ENCODE measurements at places on chromosomes 6 and 20.

DNA sequence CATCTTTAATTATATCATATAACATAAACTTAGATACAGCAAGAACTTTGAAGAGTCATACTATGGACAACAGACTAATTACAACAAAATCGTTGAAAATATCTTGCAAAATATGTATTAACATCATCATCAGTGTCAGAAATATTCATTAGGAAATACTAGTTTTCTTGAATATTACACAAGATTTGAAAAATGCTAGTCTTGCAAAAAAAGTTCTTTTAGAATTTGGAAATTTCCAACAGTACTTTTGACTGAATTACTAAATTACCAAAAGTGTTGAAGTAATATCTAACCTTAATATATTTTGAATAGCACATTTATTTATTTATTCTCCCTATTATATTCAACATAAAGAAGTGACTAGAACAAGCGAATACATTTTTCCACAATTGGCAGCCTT, 1224.8 kb upstream of the EYS start:
- DNase-seq, result no peak

- DNase-seq, result no peak
Observed at GRCh38 chr6:92069781-92070180, 1349.6 kb downstream of the EPHA7 start.

DNA sequence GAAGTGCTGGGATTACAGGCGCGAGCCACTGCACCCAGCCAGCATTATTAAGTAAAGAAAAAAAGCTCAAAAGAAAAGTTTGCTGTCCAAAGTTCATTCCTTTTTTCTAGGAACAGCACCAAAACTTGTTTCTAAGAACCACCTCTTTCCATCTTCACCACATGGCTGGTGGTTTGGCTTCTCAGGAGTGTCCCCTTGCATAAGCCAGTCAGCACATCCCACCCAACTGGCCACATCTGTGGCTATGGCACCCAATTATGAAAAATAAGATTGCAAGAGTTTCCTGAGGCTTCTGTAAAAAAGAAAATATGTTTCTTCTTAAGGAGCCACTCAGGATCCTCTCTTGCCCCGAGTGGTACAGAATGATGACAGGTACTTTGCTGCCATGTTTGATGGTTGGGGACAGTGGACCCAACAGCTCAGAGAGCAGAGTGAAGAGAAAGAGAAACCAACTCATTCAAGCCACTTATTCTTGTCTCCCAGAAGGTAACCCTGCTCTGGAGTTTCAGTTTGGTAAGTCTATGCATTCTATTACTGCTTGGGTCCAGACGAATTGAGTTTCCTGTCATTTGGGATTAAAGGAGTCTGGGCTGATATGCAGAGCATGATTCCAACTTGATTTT, 65.3 kb downstream of the PSMB1 start:
- DNase-seq, result no peak

DNA sequence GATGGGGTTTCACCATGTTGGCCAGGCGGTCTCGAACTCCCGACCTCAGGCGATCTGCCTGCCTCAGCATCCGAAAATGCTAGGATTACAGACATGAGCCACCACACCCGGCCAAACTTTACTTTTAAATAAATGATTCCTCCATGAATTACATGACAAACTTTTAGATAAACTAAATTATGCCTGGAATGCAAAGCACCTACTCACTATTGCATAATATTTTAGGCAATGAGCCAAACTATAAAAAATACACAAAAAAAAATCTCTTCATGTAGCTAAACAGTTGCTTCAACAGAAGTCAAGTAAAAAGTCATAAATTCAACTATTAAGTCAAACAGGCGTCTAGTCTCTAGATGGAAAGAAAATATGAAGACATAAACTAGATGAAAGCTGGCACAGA, 56.5 kb downstream of the PTPRK start:
- DNase-seq, result peak; percentile 58

DNA sequence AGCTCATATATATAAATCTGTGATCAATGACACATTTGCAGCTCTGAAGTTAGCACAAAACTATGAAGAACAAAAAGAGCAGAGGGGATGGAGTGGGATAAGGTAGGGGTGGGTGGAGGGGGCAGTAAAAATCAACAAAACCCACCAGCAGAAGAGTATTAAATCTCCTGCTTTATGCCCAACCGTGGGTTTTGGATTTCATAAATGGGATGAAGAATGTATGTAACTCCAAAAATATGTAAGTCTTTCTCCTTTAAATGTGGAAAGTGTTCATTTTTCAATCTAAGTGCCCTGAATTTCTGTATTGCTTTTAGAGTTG, 480.3 kb upstream of the MARCKS start:
- DNase-seq, result no peak

GRCh38 chr6:22964334-22964733, 395.0 kb downstream of the HDGFL1 start:
- DNase-seq, result no peak

- DNase-seq, result no peak
Observed at GRCh38 chr6:151488226-151488625, 5.6 kb upstream of the CCDC170 start.

- no peak for DNase-seq
Observed at GRCh38 chr6:127120023-127120786, 1.7 kb downstream of the RSPO3 start.

GRCh38 chr20:17854307-17854903, 114.2 kb downstream of the SNX5 start:
- peak; percentile 18 for DNase-seq

All from foreskin keratinocyte (primary cell).